ENCODE measurements at places on chromosomes 7 and 10. TPM values are rescaled to one million over a fixed set of nuclear protein-coding genes. Genes with fewer than 3 reads are reported as not detected.

DNA sequence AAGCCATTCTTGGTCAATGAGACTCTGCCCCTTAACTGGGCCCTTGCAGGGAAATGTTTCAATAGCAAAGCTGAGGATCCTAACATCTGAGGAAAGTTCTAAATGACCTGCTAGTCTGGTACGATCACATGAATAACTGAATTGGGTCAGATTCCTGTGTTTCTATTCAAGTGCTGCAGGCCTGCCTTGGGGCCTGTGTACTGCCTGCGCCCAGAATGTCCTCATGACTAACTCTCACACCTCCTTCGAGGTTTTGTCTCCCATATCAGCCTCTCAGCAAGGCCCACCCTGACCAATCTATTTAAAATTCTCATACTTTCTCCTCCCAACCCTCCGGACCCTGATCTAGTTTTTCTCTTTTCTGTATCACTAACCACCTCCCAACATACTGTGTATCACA lies 4.4 kb downstream of the JAZF1 start:
- DNase-seq: no peak

GRCh38 chr7:47326220-47326619 lies 255.7 kb downstream of the TNS3 start:
- no peak for DNase-seq

Gene FANK1
- 0.44 TPM for total RNA-seq

DNA sequence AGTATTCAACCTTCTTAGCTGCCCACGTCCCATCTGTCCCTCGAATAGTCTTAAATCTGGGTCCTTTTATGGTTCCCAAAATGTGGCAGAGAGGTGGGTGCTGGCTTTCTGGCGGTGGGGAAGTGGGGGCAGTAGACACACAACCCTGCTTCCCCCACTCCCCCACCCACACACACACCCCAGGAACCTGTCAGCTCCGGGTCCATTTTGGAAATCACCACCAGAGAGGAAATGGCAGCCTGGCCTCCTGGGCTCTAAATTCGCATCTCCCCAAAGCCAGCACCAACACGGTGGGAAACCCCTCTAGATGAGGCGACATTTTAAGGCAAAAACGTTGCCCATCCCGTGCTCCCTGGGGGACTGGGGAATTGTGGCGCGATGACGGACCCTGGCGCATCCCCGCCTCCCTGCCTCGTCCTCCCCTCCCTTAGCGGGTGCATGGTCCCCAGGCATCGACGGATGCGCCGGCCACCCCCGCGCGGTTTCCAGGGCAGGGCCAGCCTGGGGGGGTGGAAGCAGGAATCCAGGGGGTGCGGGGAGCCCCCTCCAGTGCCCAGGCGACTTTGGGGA lies 702 bp downstream of the TMEM130 start:
- no peak for DNase-seq

GRCh38 chr7:982511-983003 lies 424 bp upstream of the CYP2W1 start:
- DNase-seq: no peak

DNA sequence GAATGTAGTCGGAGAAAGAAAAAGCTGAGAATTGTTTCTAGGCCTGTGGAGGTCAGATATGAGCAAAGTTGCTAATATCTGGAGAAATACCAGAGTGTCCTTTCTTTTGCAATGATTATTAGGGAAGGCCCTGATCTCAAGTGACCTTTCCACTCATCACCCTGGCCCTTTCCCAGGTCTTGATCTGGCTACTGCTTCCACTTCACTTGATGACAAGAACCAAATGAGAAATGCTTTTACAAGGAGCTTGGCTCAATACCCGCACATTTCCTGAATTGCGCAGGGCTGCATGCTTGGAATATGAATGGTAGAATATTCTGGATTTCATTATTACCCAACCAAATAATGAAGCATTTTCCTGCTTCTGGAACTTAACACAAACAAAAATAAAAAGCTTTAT lies 104.6 kb downstream of the ITGB8 start:
- no peak for DNase-seq

Gene CREB5
- total RNA-seq: not detected

Gene NUTM2B
- 0.50 TPM for total RNA-seq

DNA sequence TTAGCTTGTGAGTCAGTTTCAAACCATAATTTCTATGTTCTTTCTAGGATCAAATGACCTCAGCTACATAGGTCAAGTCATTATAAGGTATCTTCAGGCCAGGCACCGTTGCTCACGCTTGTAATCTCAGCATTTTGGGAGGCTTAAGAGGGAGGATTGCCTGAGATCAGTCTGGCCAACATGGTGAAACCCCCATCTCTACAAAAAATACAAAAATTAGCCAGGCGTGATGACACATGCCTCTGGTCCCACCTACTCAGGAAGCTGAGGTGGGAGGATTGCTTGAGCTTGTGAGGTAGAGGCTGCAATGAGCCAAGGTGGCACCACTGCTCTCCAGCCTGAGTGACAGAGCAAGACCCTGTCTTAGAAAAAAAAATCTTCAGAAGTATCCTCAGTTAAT lies 362.3 kb downstream of the GATA3 start:
- peak; percentile 78 for DNase-seq

GRCh38 chr7:9201928-9202327 lies 768.5 kb downstream of the NXPH1 start:
- no peak for DNase-seq

- DNase-seq: no peak
These were observed 560.5 kb downstream of the PARD3 start for GRCh38 chr10:34254596-34254995.

Gene SEMA3D
- total RNA-seq: not detected

Gene MGMT
- 19.7 TPM for total RNA-seq

- DNase-seq: no peak
These were observed 8.6 kb upstream of the ADARB2 start for GRCh38 chr10:1745780-1746456.

DNA sequence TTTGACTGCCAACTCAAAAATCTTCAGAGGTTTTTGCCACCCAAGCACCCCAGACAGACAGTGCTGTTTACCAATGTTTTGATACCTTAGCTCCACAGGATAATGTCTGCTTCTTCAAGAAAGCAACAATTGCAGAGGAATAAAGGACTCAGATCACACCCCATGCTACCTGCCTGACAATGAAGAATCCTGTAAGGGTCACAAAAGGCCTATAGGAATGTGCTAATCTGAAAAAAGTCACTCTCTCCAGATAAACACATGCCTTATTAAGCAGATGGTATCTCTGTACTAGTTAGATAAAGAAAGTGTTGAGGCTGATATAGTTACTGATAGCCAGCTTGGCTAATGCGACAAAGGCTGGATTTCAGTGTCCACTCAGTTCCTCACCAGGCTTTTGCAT lies 1076.7 kb upstream of the SORCS1 start:
- no peak for DNase-seq

- no peak for DNase-seq
These were observed 45.6 kb downstream of the AP3M1 start for GRCh38 chr10:74104996-74105395.

- DNase-seq: no peak
These were observed 378.2 kb upstream of the PRKCQ start for GRCh38 chr10:6958254-6958653.

- no peak for DNase-seq
These were observed 664.2 kb downstream of the SORCS1 start for GRCh38 chr10:106500041-106500924.

DNA sequence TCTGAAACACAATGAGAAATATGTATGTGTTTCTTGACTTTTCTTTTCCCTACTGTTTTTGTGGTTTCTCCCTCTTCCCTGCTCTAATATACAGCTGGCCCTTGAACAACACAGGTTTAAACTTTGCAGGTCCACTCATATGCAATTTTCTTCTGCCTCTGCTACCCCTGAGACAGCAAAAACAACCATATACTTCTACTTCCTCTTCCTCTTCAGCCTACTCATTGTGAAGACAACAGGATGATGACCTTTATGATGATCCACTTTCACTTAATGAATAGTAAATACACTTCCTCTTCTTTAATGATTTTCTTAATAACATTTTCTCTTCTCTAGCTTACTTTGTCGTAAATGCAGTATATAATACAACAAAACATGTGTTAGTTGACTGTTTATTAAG lies 35.0 kb upstream of the DGKB start:
- no peak for DNase-seq

Gene ERVW-1
- not detected for total RNA-seq

DNA sequence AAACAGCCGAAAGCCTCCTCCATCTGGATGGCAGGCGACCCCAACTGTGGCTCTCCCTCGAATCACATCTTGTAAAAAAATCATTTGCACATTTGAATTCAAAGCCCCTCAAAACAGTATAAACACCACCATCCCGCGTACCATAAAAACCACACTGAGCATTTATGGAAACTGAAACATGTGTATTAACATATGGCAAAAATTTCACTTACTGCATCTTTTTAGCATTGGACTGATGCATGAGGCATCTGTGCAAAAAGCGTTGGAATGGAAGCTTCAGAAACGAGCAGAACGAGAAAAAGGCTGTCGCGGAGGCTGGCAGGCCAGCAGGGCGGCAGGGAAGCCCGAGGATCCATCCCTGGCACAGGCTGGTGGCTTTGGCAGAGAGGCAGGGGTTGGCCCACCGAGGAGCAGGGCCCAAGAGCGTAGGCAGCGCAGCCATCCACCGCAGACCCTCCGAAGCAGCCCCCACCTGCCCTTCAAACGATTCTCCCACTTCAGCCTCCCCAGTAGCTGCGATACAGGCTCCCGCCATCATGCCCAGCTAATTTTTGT lies 39.3 kb upstream of the CUX1 start:
- no peak for DNase-seq

- no peak for DNase-seq
These were observed 11.2 kb upstream of the CELF2 start for GRCh38 chr10:11006428-11006825.

Gene GRM3
- total RNA-seq: not detected
